ENCODE measurements at places on chromosomes 2 and 18.

GRCh38 chr2:19035238-19035637 lies 323.2 kb downstream of the OSR1 start:
- no peak for DNase-seq

DNA sequence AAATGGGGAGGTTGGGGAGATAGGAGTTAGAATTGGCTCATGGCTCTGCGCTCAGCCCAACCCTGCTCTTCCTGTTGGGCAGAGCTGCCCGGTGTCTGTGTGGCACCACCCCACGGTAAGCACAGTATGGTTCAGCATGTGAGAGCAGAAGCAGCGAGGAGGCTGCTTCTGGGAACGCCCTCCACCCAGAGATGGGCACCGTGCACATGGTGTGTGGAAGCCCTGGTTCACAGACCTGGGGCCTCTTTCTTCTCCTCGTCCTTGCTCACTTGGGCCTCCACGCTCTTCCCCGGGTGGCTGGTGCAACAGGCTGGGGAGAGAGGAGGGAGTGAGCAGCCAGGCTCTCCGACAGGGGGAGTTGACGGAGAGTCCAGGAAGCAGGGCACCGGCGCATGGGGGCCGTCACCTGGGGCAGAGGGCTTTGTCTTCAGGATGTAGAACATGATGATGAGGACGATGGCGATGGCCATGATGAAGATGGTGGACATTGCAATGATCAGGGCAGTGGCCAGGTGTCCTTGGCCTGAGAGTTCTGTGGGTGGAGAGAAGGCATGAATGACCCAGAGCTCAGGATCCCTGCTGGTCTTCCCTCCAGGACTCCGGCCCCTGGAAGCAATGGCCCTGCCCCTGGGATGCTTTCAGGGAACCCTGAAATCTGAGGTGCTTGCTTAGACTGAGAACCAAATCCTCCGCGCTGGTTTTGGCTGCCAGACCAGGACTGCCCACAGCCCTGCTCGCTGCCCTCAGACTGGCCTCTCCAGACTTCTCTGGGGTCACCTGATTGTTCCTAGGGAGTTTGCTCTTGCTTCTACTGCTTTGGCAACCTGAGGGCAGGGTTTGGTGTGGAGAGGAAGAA lies 78.3 kb downstream of the EDAR start:
- no peak for DNase-seq

DNA sequence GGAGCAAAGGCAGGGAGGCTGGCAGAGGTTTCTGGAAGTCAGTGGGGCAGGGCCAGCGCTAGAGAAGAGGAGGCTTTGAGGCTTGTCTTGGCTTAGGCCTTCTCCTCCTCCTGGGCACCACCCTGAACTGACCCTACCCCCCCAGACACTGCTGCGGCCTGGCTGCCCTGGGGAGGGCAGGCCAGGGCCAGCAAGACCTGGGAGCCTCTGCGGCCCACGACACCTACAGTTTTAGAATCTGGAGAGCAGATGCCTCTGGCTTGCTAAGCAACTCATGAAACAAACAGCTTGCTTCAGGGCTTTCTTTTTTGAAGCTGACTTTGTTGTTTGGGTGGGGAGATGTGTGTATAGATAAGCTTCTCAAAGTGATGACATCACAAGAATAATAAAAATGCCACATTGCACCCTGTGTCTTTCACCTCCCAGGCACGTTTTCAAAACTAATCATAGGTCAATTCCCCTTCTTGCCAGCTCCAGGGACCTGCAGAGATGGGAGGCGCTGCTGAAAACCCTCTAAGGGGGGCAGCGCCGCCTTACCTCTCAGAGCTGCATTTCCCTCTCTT lies 46.2 kb upstream of the SMAD7 start:
- no peak for DNase-seq

GRCh38 chr2:178419123-178419522 lies 31.9 kb downstream of the PRKRA start:
- no peak for DNase-seq

GRCh38 chr2:11508279-11508678 lies 25.6 kb upstream of the GREB1 start:
- DNase-seq, result no peak

DNA sequence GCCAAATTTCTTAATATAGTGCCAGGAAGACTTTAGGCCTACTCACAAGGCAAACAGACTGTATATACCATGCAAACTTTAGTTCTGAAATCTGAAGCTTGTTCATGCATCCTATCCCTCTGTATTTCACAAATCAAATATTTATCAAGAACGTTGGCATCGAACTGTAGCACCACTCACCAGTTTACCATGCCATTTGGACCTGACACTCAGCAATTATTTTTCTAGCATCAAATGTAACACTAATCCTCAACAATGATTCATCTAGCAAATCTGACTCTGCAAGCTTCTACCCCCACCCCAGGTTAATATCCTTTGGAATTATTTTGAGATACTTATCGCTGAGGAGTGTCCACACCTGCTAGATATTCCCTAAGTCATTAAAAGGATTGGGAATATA lies 1506.6 kb downstream of the LRP1B start:
- DNase-seq, result no peak

DNA sequence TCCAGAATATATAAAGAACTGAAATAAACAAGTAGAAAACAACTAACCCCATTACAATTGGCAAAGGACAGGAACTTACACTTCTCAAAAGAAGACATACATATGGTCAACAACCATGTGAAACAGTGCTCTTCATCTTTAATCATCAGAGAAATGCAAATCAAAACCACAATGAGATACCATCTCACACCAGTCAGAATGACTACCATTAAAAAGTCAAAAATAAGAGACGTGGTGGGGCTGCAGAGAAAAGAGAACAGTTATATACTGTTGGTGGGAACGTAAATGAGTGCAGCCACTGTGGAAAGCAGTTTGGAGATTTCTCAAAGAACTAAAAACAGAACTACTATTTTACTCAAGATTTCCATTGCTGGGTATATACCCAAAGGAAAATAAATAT lies 1696.3 kb upstream of the TMEFF2 start:
- no peak for DNase-seq

DNA sequence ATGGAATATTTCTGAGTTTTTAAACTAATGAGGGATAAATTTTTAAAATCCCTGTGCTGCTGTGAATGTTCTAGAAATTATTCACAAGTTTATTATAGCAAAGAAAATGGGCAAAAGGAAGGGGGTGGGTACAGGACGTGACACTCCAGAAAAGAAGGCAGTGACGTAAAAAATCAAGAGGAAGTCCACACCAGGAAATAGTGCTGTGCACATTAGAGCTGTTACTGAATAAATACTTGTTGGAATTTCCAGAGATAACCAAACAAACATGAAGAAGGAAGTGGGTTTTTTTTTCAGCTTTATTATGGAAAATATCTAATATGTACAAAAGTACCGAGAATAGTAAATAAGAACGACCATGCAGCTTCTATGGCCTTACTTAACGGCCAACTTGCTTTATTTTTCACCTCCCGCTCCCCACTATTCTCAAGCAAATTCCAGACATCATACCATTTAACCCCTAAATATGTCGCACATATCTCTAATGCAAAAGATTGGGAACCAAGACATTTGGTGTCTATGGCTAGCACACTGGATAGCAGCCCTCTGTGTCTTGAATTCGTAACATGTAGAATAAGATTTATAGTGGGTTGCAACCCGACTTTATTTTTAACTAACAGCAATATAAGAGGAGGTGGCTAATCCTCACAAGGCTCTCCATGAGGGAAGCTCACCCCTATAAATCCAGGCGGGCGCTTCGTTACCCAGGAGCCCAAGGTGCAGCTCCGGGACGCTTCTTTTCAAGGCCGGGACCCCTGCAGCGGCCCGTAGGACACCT lies 580 bp upstream of the NDUFV2 start:
- no peak for DNase-seq

GRCh38 chr2:23988371-23988770 lies 21.5 kb upstream of the MFSD2B start:
- DNase-seq, result no peak

DNA sequence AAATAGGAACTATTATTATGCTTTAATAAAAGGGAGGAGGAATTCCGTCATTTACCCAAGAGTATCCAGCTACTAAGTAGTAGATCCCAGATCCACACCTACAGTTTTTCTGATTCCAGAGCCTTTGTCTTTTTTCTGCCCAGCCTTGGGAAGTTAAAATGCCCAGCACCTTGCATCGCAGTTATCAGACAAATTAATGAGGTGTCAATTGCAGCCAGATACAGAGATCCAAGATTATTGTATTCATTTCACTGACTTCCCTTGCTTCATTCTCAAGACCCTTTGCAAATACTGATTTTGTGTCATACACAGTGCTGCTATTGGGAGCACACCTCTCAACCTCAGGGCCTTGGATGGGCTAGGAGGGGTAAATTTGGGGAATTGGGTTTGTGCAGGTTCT lies 1.1 kb downstream of the IL18R1 start:
- DNase-seq, result no peak

GRCh38 chr2:3491306-3491705 lies 28.0 kb downstream of the ADI1 start:
- DNase-seq, result no peak

DNA sequence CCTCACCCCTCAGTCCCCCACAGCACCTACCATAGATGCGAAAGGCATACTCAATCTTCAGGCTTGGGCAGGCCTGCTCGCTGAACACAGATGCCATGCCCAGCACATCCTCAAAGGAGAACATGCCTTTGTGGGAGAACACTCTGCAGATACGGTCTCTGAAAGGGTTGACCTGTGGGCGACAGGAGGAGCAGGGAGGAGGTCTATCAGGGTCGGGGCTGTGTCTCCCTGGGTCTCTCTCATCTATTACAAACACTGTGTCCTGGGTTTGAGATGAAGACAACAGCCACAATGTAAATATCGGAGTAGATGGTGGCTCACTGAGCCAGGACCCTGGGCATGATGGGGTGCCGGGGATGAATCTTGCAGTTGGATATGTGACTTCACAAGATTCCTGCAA lies 46.0 kb downstream of the CIB4 start:
- DNase-seq, result no peak

DNA sequence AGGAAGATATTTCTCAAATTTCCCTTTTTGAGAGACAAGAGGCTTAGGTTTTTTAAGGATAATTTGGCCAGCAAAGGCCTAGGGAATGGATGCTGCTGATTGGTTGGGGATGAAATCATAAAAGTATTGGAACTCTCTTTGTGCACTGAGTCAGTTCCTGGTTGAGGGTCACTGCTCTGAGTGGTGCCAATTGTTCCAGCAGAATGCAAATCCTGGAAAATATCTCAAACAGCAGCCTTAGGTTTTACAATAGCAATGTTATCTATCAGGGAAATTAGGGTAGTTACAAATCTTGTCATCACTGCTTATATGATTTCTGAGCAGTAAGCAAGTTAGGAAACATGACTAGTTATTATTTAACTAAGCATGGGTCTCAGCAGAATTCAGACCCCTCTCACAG lies 96.2 kb downstream of the RAD51AP2 start:
- no peak for DNase-seq

DNA sequence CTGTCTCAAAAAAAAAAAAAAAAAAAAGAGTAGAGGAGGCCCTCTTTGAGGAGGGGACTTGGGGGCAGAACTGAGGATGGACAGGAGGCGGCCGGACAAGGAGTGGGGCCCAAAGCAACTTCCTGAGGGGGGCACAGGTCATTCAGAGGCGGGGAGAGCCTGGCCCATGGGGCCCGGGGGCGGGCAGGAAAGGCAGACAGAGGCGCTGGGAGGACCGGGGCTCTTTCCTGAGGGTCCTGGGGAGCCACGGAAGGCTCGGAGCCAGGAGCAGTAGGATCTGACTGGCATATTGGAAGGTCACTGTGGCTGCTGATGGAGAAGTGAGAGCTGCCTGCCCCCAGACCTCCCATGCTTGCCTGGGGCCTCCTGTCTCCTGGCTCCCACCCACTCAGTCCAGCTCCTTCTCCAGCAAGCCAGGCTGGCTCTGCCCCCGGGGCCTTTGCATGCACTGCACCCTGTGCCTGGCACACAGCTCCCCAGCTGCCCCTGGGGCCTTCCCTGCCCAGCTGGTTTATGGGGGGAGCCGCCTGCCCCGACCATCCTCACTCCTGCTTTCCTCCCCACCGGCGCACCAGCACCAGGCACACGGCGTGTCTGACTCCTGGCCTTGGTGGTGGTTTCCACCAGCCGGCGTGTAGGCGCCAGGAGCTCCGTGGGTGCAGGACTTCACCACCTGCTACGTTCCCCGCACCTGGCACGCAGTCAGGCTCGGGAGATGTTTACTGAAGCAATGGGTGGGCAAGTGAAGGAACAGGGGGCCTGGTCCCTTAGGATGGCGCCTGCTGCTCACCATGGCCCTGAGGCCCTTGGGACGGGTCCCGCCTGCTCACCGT lies 5.6 kb downstream of the ESPNL start:
- DNase-seq, result no peak

- DNase-seq, result no peak
Observed at GRCh38 chr2:237675316-237675715, 47.9 kb downstream of the LRRFIP1 start.

GRCh38 chr2:159898441-159898840 lies 100.4 kb upstream of the CD302 start:
- DNase-seq, result no peak

DNA sequence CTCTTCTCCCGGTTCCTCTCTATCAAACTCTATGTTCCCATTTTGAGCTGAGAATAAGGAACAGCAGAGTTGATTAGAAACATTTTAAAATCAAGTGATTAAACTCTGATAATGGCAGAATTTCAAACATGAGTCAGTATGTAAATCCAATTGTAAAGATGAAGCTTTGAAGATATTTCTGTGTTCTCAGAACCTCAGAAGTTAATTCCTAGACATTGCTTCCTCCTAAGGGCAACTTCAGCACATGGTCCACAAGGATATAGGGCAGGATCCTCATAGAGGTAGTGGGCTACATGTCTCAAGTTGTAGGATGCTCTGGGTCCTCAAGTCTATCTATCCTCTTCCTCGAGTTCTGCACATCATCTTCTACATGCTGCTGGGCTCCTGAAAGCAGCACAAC lies 46.3 kb downstream of the QPCT start:
- DNase-seq, result no peak

GRCh38 chr2:148922776-148923475 lies 47.9 kb downstream of the KIF5C start:
- no peak for DNase-seq

DNA sequence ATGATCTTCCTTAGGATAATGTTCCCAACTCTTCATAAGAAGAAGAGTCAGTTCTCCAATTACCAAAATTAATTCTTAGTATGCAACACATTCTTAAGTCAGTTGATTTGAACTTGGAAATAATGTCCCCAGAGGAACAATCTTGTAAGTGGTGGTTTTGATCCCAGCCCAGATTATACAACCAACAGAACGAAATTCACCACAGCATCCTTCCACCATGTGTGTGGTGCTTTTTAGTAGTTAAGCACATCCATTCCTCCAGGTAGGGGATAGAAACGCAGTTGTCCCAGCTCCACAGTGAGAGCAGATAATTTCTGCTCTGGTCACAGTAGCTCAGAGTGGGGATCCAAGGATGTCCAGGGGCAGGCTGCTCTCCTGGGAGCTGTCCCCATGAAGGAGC lies 161.7 kb upstream of the SLC39A10 start:
- no peak for DNase-seq

GRCh38 chr2:66696374-66696773 lies 261.4 kb downstream of the MEIS1 start:
- no peak for DNase-seq
